Right renal pelvis (tissue), 4 donors: ENCODE measurements at places on chromosomes 3 and 15.

DNA sequence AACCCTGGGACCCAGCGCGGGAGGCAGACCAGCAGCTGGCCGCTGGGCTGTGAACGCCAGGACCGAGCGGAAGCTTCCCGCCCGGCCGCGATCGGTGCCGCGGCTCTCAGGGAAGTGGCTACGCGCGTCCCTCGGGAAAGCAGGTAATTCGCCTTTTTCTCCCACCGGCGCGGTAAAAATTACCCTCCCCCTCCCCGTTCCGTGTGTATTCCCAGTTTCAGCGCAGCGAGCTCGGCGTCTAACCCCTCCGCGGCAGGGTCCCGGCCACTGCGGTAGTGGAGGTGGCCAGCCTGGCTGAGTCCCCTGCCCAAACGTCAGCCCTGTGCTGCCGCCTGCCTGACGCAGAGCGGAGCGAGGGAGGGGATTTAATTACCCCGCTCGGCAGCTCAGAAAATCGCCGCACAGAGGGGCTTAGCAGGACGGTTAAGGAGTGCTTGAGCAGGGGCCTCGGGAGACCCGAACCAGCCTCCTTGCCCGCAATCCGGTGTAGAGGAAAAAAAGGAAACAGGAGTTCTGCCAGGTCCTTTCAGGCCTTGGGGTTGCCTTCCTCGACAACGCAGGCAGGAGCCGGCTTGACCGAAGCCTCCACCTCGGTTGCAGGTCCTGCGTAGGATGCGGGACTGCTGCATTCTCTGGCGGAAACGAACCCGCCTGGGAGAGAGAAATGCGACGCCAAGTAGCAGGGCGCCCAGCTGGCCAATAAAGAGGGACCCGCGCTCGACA is 2.9 kb downstream of the GATA2 start:
- no peak for DNase-seq

DNA sequence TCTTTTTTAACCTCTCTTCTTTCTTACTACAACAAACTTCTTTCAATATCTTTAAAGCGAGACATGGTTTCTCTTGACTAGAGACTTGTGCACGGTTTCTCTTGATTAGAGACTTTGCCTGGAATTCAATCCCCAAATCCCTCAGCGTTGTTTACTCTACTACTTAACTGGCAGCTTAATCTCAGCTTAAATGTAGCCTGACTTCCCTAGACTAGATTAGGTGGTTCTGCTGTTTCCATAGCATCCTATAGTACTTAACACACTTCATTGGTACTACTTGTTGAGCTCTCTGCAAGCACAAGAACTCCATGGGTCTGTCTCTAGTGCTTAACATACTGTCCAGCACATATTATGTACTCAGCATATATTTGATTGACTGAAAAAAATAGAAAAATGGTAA is 168.2 kb upstream of the GPR149 start:
- no peak for DNase-seq

DNA sequence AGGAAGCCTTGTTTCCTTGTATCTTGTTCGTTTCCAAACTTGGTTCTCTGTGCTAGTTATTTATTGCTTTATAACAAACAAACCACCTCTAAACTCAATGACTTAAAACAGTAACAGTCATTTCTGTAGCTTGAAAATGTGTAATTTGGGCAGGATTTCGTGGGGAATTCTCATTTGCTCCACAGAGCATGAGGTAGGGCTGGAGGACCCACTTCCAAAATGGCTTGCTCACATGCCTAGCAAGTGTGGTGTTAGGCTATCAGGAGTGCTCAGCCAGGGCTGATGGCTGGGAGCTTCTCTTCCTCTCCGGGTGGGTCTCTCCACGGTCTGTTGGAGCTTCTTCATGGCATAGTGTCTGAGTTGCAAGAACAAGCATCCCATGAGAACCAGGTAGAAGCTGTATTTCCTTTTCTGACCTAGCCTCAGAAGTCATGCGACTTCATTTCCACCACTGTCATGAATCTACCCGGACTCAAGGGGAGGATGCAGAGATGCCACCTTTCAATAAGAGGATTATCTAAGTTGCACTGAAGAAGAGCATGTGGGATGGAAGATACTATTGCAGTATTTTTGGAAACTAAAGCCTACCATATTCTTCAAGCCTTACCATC is 8.2 kb upstream of the TNIK start:
- no peak for DNase-seq

DNA sequence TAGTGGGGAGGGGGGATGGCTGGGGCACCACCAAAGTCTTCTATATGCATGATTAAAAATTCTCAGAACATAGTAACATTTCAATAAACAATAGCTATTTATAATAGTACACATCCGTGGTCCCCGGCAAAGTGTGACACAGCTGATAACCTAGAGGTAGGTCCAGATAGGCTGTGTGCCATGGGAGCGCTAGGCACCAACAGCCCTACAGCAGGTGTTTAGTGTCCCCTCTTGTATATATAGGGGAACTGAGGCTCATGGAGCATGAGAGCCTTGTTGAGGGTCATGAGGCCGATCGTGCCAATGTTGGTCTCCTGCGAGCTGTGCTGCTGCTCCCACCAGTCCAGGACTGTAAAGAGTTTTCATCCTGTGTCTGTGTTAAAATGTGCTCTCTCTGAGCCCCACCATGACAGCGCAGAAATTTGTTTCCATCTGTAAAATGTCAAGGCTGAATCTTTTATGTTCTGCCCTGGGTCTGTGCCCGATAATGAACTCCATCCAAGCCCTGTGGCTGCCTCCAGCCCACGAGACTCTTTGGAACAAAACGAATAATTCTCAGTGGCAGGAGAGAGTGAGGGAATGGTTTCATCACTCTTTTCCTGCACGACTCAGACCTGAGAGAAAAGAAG is 14.5 kb downstream of the TMEM158 start:
- no peak for DNase-seq
